Right cardiac atrium (tissue), 5 donors: ENCODE measurements at places on chromosomes 12 and 14. TPM values are rescaled to one million over a fixed set of nuclear protein-coding genes. Genes with fewer than 3 reads are reported as not detected.

Gene GPR65
- polyA plus RNA-seq = 0.25 TPM

Gene OLR1
- 0.27 TPM for polyA plus RNA-seq

Gene FOXG1
- polyA plus RNA-seq = 0.20 TPM

Gene TMEM132D
- not detected for polyA plus RNA-seq

Gene DTX1
- polyA plus RNA-seq = 1.2 TPM

Gene BTG1
- polyA plus RNA-seq = 59.5 TPM

Gene GSG1
- polyA plus RNA-seq = 0.07 TPM

Gene FGF6
- not detected for polyA plus RNA-seq

Gene OTOGL
- 8.1 TPM for polyA plus RNA-seq

Gene TGM1
- 0.16 TPM for polyA plus RNA-seq

Gene TTC9
- 0.95 TPM for polyA plus RNA-seq

Gene ESRRB
- 7.2 TPM for polyA plus RNA-seq

Gene PTPRQ
- 0.52 TPM for polyA plus RNA-seq

Gene TSPAN19
- 0.07 TPM for polyA plus RNA-seq

Gene KIAA0586
- polyA plus RNA-seq = 3.8 TPM

Gene PDZRN4
- 0.48 TPM for polyA plus RNA-seq

Gene NFE2
- 0.32 TPM for polyA plus RNA-seq

Gene HVCN1
- 18.2 TPM for polyA plus RNA-seq

Gene A2M
- polyA plus RNA-seq = 165 TPM

Gene NAV3
- polyA plus RNA-seq = 2.0 TPM

Gene NPAS3
- polyA plus RNA-seq = 0.48 TPM

Gene ADAM21
- polyA plus RNA-seq = 0.29 TPM

Gene KLRC3
- not detected for polyA plus RNA-seq

Gene B3GNT4
- polyA plus RNA-seq = 0.36 TPM

Gene MMP17
- 2.4 TPM for polyA plus RNA-seq

Gene PLEK2
- polyA plus RNA-seq = 0.34 TPM

Gene KRT79
- polyA plus RNA-seq = 0.09 TPM

Gene LRP6
- 4.0 TPM for polyA plus RNA-seq

Gene PPP1R1A
- 210 TPM for polyA plus RNA-seq

Gene CFAP73
- 0.09 TPM for polyA plus RNA-seq

Gene HOXC12
- polyA plus RNA-seq = not detected

Gene TMTC2
- 1.6 TPM for polyA plus RNA-seq

Gene NOS1
- polyA plus RNA-seq = 0.07 TPM

Gene SCYL2
- polyA plus RNA-seq = 8.1 TPM

Gene LRP1-AS
- not detected for polyA plus RNA-seq

Gene BAZ1A
- polyA plus RNA-seq = 5.0 TPM

Gene RBP5
- polyA plus RNA-seq = 0.77 TPM

Gene HOXC13
- not detected for polyA plus RNA-seq

Gene METAP2
- polyA plus RNA-seq = 55.0 TPM

Gene PGAM5
- 15.1 TPM for polyA plus RNA-seq

Gene C12orf50
- not detected for polyA plus RNA-seq

Gene SLC22A17
- 47.2 TPM for polyA plus RNA-seq

Gene CARMIL3
- polyA plus RNA-seq = 0.18 TPM

Gene LYZ
- 16.5 TPM for polyA plus RNA-seq

Gene TTC8
- 7.4 TPM for polyA plus RNA-seq

Gene PRH2
- not detected for polyA plus RNA-seq

Gene MORN3
- polyA plus RNA-seq = 0.38 TPM

Gene C12orf42
- polyA plus RNA-seq = not detected

Gene ANKS1B
- polyA plus RNA-seq = 0.43 TPM

Gene FCF1
- polyA plus RNA-seq = 13.7 TPM

Gene SYT1
- 0.20 TPM for polyA plus RNA-seq

Gene KCNMB4
- 3.6 TPM for polyA plus RNA-seq

Gene GPR135
- 1.5 TPM for polyA plus RNA-seq

Gene SMCO2
- 0.14 TPM for polyA plus RNA-seq

Gene CAPZA3
- not detected for polyA plus RNA-seq

Gene KLRC2
- 0.07 TPM for polyA plus RNA-seq

Gene CCDC197
- polyA plus RNA-seq = not detected

Gene SLC35E3
- 5.5 TPM for polyA plus RNA-seq
